ENCODE measurements at places on chromosomes 4 and X.

- no peak for DNase-seq
These were observed 10.3 kb upstream of the BST1 start for GRCh38 chr4:15692602-15693001.

DNA sequence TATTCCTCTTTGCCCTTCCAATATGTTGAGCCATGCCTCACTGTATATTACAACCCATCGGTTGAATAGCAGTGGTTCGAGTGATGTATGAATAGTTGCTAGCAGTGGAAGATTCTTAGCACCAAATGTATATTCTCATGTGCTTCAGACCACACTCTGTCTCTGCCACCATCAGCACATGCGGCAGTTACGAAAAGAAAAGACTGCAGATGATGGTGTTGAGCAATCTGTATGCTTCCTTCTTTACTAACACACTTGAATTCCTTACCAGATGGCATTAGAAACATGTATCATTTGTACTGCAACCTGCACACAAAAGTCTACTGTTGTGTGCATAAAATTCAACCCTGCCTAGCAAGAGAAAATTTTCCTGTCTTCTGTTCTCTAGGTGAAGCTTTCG, 214.6 kb downstream of the ENOX2 start:
- DNase-seq, result no peak

DNA sequence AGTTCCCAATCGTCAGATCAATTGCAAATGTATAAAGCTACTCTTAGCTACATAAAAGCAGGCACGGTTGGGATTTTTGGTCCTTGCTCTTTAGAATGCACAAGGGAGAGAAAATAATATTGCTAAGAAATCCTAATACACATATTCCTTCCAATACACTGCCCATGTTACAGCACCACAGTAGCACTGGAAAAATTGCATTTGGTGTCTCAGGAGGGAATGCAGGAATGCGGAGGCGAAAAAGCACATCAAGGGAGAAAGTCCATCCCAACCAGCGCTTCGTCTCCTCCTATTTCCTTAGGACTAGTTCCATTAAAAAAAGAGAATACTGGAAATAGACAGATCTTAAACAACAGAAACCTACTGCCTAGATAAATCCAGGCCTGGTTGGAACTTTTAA, 23.9 kb downstream of the ADGRA3 start:
- DNase-seq, result no peak

- DNase-seq, result no peak
These were observed 20.0 kb downstream of the BEX4 start for GRCh38 chrX:103234869-103235268.

GRCh38 chrX:139828033-139828432, 104.8 kb downstream of the ATP11C start:
- DNase-seq, result no peak
